Temporal lobe (tissue), 4 donors: ENCODE measurements at places on chromosomes 13 and 19. TPM values are rescaled to one million over a fixed set of nuclear protein-coding genes. Genes with fewer than 3 reads are reported as not detected.

Gene ZFR2
- 4.7 TPM for total RNA-seq

Gene NCAN
- 238 TPM for total RNA-seq

Gene ADAMTS10
- 31.2 TPM for total RNA-seq

Gene ANGPTL8
- not detected for total RNA-seq

Gene PROZ
- not detected for total RNA-seq

Gene ZNF829
- 6.1 TPM for total RNA-seq

Gene CDC42EP5
- 1.7 TPM for total RNA-seq

Gene FPR3
- under 0.01 TPM for total RNA-seq

Gene LIG4
- 13.8 TPM for total RNA-seq

Gene KLK2
- total RNA-seq: not detected

Gene IGFL3
- total RNA-seq: not detected

Gene DPF1
- 35.4 TPM for total RNA-seq

Gene PCP2
- total RNA-seq: not detected

Gene CGB5
- not detected for total RNA-seq

Gene TSHZ3
- total RNA-seq: 25.6 TPM

Gene MYH14
- total RNA-seq: 0.98 TPM

Gene C3
- 8.9 TPM for total RNA-seq

Gene CEACAM3
- 0.25 TPM for total RNA-seq

Gene UHRF1
- 4.7 TPM for total RNA-seq

Gene TPTE2
- 0.25 TPM for total RNA-seq

Gene ZNF682
- 18.9 TPM for total RNA-seq

Gene C19orf33
- 1.2 TPM for total RNA-seq

Gene APLP1
- total RNA-seq: 162 TPM

Gene EFNA2
- 4.9 TPM for total RNA-seq

Gene SIAH3
- 12.5 TPM for total RNA-seq

Gene ZSWIM9
- 3.9 TPM for total RNA-seq

Gene NANOS3
- 3.0 TPM for total RNA-seq

Gene KLK15
- not detected for total RNA-seq

Gene C19orf85
- total RNA-seq: not detected

Gene TLE6
- 0.98 TPM for total RNA-seq

Gene ZNF283
- total RNA-seq: 25.1 TPM

Gene ZNF154
- 29.0 TPM for total RNA-seq

Gene KCNK6
- total RNA-seq: 0.25 TPM

Gene KLF1
- 0.25 TPM for total RNA-seq

Gene ZNF90
- 3.0 TPM for total RNA-seq

Gene ZNF541
- total RNA-seq: under 0.01 TPM

Gene SHISA7
- total RNA-seq: 7.1 TPM
